ENCODE measurements at places on chromosomes 4 and X.

DNA sequence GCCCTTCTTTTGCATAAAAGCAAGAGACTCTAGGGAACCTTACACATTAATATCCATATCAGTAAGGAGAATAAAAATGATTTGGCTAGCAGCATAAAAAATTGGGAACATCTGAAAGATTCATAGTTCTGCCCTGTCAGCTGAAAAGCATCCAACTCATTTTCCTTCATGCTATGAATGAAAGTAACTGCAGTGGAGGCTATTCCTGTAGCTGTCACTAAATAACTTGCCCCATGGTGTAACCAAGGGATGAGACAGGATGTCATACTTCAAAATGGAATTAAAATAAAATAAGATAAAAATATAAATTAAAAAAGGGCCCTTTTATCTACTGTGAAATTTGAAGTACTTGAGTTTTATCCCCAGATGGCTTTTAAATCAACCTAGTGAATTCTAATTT, 878.8 kb downstream of the C4orf33 start:
- DNase-seq: no peak

- no peak for DNase-seq
Measured at GRCh38 chrX:101164766-101165590, 54.6 kb upstream of the DRP2 start.

DNA sequence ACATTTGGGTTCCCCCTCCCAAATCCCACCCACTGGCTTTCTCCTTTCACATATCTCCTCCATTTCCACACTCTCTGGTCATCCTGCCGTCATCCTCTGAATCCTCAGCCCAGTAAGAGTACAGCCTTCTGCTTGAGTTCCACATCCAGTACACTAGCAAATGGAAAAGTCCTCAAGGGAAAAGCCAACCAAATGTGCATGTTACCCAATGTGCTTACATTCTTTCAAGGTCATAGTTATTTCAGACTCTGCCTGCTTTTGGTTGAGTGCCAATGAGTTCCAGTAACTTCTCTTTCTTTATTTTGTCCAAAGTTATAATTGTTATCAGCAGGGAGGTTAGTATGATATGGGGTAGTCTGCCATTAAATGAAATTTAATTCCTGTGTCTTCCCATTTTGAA, 78.1 kb downstream of the SRPX start:
- no peak for DNase-seq

DNA sequence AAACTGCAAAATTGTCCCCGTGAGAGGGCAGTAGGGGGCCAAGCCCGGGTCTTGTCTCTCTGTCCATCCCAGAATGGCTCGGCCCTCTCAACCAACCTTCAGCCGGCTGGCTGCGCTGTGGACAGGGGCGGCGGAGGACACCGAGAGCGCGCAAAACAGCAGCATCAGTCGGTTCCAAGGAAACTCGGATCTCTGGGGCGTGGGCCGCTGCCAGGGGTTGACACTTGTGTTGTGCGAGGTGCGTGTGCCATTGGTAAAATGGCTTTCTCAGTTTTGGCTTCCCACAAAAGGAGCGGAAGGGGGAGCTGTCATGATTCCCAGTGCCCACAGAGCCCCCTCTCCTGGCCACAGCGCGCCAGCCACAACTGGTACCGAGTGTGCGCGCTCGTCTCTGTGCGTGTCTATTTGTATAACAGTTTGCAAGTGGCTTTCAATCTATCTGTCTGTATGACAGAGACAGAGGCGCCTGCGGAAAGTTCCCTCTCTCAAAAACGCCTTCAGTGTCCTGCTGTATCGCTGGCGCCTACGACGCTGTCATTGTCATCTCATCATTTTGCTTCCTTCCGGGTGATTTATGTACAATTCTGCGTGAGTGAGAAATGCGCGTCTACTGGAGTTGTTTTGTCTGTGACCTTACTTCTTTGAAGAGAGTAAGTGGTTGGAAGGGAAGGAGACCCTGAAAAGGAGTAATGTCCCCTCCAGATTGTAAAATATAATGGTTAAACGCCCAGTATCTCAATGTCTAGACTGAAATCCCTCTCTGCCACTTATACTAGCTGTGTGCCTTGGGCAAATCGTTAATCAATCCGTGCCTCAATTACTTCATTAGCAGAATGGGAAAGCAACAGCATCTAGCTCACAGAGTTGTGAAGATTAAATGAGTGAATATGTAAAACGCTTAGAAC, 1.8 kb downstream of the DKK2 start:
- no peak for DNase-seq

GRCh38 chr4:147987252-147987651, 255.4 kb downstream of the ARHGAP10 start:
- DNase-seq: peak; percentile 31

DNA sequence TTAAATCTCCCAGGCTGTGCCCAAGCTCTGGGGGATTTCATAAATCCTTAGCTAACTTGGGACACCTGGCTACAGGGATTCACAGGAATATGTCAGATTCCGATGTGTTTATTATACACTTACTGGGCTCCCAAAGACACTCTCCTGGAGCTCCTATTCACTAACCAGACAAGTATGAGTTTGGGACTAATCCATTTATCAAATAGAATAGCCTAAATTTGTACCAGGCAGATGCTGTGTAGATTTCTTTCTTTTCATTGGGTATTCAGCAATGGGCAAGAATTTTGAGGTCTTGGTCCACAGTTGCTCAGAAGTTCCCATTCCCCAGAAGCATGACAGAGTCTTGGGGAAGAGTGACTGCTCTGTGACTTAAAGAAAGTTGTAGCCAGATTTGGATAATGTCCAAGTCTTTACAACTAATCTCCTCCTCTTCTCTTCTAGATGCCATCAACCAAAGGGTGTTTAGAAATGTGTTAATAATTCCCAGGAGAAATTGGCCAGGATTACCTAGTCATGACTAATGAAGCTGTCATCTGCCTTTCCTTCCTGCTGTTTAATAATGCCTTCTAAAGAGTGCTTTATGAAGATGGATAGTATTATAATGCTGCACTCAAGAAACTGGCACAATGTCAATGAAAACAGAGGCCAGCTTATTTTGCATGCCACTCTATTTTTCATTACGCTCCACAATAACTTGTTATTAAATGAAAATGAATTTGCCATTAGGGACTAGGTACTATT, 120.9 kb downstream of the CHIC2 start:
- DNase-seq: no peak

GRCh38 chrX:107684956-107685385, 56.7 kb downstream of the PRPS1 start:
- peak; percentile 80 for DNase-seq

DNA sequence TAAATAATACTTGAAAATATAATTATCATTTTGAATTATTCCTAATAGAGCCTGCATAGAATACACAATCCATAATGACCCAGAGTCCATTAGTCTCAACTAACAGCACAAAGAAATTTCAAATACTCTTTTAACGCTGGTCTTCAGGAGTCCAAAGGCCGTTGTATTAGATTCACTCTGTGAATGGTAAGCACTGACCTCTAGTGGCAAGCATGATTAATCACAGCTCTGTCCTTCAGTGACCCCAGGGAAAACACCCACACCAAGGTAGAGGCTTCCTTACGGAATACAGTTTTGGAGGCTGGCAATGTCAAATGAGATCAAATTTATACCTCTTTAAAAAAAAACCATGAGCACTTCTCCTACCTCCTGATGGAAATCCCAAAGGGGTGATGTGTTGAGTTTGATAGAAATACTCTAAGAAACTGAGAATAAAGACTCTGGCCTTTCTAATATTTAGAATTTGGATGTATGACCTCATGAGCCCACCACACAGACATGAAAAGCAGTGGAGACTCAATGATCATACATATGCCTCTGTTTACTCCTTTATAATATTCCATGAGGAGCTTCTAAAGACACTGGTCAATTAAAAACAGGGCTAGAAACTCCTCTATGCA, 147.2 kb upstream of the DKK2 start:
- DNase-seq: peak; percentile 62

DNA sequence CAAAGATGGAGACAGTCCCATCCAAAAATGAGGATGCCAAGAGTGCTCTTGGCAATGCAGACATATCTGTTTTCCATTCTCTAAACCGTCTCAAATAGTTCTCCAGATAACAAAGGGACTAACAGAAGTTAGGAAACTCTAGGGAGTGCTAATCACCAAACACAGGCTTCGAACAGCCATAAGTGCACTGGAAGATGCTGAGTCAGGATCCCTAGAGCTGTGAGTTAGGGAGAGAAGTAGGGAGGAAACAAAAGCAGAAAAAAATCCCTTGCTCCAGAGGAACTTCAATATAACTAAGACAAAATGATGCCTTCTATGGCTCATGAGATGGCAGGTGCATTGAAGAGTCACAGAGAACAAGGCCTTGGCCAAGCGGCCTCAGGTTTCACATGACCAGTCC, 251.0 kb upstream of the PPARGC1A start:
- DNase-seq: no peak

- peak; percentile 78 for DNase-seq
Measured at GRCh38 chr4:15149234-15149838, 147.1 kb downstream of the CPEB2 start.

GRCh38 chr4:184648054-184648312, 1.3 kb downstream of the CASP3 start:
- DNase-seq: no peak

DNA sequence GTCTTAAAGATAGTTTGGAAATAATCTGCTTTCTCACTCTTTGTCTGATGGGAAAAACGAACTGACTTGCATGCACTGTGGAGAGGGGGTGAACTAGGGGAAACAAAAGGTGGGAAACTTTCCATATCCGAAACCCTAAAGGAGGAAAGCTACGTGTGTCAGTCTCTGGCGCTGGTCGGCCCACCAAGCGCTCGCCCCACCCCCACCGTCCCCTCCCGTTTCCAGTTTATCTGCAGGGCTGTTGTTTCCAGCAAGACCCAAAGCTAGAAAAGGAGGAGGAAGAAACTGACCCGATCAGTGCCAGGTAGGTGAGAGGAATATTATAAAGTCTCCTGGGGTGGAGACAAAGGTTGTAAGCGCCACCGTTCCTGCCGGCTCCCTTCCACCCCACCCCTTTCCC, 552 bp downstream of the TCEAL9 start:
- no peak for DNase-seq

- peak; percentile 8 for DNase-seq
Measured at GRCh38 chr4:71540749-71541269, 202.0 kb downstream of the SLC4A4 start.

- no peak for DNase-seq
Measured at GRCh38 chrX:133939655-133940302, 45.6 kb downstream of the GPC3 start.

GRCh38 chr4:178196751-178197374, 754.6 kb upstream of the AGA start:
- no peak for DNase-seq

- DNase-seq: no peak
Measured at GRCh38 chr4:181793096-181793495, 450.1 kb upstream of the TENM3 start.

DNA sequence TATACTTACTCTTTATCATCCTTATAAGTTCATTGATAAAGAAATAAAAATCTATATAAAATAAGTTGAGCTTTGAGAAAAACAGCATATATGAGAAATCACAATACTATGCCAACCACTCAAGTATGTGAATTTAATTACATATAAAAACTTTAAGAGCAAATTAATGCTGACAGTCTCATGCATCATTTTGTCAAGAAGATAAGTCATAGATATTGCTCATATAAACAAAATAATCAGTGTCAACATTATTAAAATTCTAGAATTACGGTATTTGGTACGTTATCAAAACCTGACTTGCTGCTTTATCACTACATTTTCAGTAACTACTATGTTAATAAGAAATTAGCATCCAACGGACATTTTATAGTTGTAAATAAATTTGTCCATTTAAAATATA, 111.2 kb downstream of the FBXO8 start:
- DNase-seq: no peak

DNA sequence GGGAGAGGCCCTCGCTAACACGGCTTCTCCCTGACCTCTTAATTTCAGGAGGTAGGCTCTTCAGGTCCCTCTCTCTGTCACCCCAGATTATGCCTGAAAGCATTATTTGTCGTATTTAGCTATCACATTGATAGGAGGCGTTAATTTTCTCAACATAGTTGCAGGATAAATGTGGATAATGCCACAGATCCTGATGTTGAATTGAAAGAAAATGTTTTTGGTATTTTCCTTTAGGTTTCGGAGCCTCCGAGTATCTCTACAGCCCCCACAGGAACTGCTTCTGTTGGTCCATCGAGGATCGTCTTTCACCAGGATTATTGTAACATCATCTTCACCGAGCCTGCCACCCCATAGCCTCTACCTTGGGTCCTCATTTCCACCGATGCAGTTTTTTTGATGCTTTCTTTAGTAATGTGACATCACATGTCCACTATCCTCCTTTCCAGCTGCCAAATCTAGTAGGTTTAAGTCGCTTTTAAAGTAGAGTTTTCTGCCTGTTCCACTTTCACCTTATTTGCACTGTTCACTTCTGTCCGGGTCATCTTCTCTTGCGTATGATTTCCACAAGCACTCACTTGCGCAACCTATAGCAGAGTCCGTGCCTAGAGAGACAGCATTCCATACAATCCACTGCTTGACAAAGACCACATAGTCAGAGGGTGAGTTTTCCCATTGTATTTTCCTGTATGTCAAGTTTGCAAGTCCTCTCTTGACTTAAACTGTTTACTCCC, 665 bp downstream of the TIGD2 start:
- DNase-seq: no peak

GRCh38 chr4:17704020-17704650, 77.3 kb downstream of the FAM184B start:
- no peak for DNase-seq

DNA sequence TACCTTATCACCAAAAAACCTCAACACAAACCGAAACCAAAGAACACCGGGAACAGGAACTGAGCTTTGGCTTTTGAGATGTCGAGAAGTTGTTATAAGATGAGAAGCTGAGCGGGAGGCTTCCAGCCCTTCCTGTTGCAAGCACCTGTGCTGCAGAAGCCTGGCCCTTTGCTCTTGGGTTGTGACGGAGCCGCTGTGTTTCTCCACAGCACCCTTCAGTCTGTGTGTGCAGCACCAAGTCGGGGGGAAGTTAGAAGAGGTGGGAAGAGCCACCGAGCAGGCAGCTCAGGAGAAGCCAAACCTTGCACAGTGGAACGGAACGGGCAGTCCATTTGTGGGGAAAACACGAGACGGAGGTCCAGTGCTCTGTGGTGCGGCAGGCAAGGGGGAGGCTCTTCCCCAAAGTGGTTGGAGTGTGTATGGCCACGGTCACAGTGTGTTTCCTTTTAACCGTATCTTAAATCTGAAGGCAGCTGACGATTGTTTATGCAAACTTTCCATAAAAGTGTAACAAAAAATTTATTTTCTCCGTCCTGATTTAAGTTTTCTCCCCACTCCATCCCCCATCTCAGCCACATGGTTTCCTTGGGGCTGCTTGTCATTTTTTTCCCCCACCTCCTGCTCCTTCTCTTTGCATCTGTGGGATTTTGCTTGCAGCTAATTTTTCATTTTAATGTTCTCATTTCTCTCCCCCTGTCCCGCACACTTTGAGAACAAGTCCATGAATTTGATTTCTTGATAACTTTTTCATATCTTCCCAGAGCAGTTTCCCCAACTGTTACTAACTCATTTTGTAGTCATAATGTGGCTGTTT, 123.7 kb downstream of the STOX2 start:
- DNase-seq: peak; percentile 5

Data from GM12865 (cell line).